ENCODE measurements at places on chromosomes 11 and 22.

DNA sequence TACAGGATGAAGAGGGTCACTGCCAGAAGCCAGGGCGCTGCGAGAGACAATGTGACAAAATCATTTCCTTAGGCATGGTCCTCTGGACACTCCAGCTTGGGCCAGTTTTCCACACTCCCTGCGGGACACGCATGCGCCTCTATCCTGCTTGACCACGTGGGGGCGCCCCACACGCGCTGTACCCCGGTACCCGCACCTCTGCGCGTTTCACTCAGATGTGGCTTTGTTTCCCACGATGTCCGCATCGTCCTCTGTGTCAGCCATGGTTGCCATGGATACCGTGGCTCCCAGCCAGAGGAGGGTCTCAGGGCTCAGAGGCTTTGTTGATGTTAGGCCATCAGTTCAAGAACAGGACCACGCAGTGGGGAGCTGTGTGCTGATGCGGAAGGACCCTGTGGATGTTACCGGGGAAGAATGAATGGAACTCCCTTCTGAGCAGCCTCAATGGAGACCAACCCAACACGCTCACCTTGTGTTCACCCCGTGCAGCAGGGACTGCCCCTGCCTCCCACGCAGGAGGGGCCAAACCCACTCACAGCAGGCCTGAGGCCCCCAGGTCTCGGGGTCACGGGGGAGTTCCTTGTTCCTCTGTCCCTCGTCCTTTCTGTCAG is 101.1 kb upstream of the SLC22A12 start:
- DNase-seq = no peak

DNA sequence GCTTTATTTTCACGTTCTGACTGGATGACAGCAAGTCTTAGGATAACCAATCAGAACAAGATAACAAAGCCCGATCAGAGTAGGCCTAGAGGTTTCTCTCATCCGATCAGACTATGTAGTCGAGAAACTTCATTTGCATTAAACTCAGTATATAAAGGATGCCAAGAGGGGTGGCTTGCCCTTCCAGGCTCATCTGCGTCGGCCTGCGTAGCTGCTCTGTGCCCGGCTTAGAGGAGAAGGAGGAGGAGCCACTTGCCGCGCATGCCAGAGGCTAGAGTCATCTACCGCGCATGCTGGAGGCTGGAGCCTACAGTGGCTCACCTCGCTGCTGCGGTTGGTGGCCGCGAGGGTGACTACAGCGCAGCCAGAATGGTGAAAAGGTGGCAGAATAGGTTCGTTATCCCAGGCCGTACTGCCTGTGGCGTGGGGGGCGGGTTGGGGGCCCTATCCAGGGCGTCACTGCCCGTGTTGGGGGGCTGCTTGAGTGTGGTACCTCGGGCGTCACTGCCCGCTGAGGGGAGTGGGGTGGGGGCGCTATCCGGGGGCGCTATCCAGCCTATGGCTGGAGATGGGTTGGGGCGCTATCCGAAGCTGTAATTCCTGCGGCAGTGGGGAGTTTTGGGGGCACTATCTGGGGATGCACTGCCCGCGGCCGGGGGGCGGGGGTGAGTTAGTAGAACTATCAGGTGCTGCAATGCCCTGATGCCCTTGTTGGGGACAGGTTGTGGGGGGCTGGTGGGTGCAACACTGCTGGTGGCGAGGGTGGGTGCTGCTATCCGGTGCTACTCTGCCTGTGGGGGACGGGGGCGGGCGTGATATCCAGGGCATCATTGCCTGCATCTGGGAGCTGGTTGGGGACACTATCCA is at the start of gene RFPL2:
Gene RFPL2 (minus strand): TSS at position 218 of the 867 bp plus-strand sequence. CDS start 2,622 bp downstream, outside the sequence.
- DNase-seq = no peak

DNA sequence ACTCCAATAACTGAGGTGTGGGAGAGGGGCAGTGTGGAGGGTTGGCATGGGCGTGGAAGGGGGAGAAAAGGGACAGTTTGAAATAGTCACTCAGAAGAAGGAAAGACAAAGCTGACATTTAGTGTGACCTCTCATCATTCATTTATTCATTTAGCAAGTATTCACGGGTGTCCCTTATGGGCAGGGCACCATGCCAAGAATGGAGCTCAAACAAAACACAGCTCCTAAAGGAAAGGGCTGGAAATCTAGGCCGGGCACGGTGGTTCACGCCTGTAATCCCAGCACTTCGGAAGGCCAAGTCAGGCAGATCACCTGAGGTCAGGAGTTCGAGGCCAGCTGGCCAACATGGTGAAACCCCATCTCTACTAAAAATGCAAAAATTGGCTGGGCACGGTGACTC is 19.4 kb upstream of the DGKZ start:
- DNase-seq = no peak

DNA sequence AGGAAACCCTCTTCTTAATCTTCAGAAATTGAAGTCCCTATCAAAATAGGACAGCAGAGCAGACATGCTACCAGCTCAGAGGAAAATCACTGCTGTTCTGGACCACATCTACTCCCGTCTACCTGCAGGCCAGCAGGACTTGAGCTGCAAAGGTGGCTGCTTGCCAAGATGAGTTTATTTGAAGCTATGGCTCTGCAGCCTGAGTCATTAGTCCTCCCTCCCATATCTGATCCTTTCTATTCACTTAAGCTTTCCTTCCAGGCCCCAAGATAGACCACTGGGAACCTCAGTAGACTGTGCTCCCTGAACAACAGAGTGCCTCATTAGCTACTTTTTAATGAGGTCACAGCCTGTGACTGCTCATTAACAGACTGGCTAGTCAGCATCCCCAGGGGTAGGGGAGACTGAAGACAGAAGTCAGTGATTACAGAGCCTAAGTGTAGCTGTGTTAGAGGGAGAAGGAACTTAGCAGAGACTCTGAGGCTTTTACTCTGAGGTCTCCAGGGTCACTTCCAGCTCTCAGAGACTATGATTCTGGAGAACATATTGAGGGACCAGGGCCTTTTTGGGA is 6.8 kb upstream of the OR10A2 start:
- peak; percentile 72 for DNase-seq

- no peak for DNase-seq
These were observed 19.2 kb upstream of the PPARA start for GRCh38 chr22:46131151-46131587.

GRCh38 chr11:66716996-66717395 is 12.0 kb downstream of the SPTBN2 start:
- DNase-seq = no peak

DNA sequence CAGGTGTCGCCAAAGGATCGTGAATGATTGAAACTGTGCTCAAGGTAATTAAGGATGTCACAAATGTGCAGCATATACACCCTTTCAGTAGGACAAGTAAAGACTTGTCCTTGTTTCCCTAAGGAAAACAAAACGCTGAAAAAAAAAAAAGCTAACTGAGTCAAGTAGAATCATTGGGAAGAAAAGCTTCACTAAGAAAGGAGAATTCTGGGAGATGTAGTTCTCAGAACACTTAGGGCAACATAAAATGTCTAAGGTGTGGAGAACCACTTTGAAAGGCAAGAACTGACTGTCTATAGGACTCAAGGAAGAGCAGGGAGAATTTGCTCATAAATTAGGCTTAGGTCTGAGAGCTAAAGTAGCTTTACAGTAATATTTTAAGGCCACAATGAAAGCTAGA is 2.9 kb upstream of the OR5T1 start:
- DNase-seq = no peak

- no peak for DNase-seq
These were observed 14.9 kb upstream of the CADM1 start for GRCh38 chr11:115518983-115519628.
